ENCODE measurements at places on chromosomes 11 and 22.
A peak's percentile ranks its signal among the peaks of the same experiment; 100 is the strongest.

DNA sequence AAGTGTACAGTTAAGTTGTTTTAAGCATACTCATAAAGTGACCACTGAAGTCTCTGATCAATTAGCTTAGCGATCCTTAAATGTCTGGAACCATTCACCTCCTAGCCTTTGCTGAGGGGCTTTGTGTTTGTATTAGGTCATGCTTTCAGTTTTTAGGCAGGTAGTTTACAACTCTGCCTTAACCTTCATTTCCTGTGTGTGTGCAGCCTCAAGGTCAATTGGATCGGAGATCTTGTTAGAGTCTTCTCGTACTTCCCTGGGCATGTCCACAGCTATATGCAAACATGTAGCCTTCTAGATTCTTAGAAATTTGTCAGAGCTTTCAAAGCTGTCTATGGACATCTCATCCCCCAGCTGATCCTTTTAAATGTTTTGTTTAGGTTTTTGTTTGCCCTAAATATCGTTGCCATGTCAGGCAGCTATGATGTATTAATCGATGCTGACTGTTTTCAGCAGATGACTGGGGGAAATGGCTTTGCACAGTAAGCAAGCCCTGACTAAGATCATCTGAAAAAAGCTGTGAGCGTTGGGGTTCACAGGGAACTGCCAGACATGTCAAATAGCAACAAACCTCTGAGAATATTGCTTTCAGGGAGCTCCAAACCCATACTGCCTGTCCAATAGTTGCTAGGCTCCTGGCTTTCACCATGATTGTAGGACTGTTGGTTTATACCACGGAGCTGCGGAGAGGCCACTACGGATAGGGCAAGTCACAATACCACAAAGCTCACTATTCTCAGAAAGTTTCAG is 45.6 kb downstream of the GLYAT start:
- no peak for DNase-seq

GRCh38 chr22:48534395-48534958 is 1293.2 kb downstream of the BRD1 start:
- no peak for DNase-seq

- no peak for DNase-seq
Observed at GRCh38 chr11:44313761-44314489, 4.0 kb upstream of the ALX4 start.

- DNase-seq, result no peak
Observed at GRCh38 chr11:62895501-62895900, 14.8 kb downstream of the SLC3A2 start.

- no peak for DNase-seq
Observed at GRCh38 chr22:42324990-42325710, 54.7 kb upstream of the TCF20 start.

DNA sequence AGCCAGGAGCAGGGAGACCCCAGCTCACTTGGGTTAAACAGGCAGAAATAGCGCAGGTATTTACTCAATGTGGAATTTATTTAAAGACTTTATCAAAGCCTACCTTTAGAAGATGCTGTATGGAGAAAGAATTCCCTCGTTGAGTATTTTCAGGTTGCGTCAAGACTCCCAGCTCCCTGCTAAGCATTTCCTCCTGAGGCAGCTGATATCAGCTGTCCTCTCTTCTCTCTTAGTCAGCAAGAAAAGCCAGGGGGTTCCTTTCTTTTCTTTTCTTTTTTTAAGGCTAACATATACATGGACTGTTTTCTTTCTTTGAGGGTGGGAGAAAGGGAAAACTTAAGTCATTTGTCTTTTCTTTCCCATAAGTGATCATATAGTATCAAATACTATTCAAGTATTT is 125.8 kb upstream of the POU2AF2 start:
- no peak for DNase-seq

- DNase-seq, result no peak
Observed at GRCh38 chr11:8061555-8062428, 19.2 kb upstream of the TUB start.

- DNase-seq, result peak; percentile 93
Observed at GRCh38 chr11:58004664-58005063, 19.0 kb upstream of the OR9Q1 start.

- DNase-seq, result no peak
Observed at GRCh38 chr22:17587629-17588028, 24.3 kb downstream of the SLC25A18 start.

DNA sequence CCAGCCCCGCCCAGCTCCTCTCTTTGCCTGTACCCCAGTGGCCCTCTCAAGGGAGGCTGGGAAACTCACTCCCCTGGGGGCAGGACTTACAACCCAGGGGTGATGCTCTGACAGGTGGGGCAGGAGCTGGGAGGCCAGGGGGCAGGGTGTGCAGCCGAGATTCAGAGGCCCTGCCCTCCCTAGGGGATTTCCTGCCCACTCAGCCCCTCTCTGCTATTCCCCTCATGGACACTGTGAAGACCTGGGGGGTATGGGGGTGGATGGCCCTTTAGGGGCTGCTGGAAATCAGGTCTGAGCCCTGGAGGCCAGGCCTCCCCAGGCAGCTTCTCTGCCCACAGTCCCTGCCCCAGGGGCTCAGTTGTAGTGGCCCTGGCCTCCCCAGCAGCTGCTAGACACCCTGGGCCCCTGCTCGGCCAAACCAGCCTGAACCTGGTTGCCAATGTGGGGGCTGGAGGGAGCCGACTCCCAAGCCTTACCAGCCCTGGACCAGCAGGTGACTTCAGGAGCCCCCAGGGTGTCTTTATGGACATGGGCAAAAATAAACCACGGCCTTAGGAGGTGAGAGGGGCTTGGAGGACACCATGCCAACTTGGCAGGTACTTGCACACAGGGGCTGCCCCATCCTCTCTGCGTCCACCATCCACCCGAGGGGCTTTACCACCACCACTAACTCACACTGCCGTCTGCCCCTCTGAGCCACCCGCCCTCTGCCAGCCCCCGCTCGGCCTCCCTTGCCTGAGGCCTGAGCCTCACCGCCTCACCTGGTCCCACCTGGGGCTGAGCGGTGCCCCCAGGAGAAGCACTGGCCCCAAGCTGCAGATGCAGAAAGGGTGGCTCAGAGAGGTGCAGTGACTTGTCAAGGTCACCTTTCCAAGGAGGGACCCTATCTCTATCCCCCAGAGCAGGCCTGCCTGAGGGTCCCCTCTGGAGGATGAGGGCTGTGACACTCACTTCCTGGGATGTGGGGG is 2.8 kb upstream of the PHLDA2 start:
- no peak for DNase-seq

- no peak for DNase-seq
Observed at GRCh38 chr11:64510759-64511158, 80.3 kb upstream of the SLC22A12 start.

- DNase-seq, result no peak
Observed at GRCh38 chr11:112975493-112975892, 14.3 kb downstream of the NCAM1 start.

DNA sequence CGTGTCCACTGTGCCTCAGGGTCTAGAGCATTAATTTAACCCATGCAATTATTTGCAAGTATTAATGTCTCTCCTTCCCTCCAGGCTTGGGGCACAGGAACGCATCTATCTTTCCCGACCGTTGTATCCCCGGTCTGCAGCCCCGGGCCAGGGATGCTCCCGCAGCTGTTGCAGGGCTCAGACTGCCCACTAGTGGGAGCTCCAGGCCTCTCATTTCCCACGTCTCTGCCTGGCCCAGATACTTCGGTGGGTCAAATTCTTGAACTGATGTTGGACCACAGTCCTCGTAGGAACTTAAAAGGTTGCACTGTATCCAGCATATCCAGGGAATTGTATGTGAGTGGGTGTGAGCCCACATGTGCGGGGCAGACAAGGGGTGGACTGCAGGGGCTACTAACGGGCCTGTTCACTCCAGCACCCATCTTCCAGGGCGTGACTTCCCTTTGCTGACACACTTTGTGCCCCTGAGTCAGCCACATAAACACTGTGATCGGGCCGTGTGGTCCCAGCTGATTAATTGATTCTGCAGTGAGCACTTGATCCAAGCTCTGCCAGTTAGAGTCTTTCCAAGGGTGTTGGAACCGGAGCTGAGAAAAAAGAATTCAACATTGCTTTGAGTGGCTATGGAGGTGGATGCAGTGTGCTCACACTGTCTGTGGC is 451.3 kb downstream of the TBC1D22A start:
- DNase-seq, result peak; percentile 20

GRCh38 chr22:45235101-45235777 is 5.5 kb downstream of the KIAA0930 start:
- no peak for DNase-seq

GRCh38 chr22:38786631-38787030 is 7.3 kb downstream of the DNAL4 start:
- no peak for DNase-seq

- DNase-seq, result no peak
Observed at GRCh38 chr11:94145431-94145830, 16.8 kb downstream of the PANX1 start.

DNA sequence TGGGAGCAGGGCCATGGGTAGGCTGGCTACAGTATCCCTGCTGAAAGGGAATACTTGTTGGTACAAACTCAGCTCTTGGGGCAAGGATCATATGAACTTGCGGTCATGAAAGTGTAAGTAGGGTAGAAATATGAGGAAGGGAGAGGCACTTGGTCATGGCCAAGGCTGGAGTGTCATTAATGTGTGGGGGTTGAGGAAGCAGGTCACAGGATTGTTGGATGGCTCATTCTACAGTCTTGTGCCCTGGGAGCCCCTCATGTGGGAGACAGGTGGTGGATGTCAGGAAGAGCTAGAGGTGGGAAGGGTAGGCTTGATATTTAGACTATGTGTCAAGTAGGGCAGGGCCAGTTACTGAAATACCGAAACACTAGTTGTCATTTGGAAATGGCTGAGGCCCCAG is 95.5 kb downstream of the RRM1 start:
- no peak for DNase-seq

DNA sequence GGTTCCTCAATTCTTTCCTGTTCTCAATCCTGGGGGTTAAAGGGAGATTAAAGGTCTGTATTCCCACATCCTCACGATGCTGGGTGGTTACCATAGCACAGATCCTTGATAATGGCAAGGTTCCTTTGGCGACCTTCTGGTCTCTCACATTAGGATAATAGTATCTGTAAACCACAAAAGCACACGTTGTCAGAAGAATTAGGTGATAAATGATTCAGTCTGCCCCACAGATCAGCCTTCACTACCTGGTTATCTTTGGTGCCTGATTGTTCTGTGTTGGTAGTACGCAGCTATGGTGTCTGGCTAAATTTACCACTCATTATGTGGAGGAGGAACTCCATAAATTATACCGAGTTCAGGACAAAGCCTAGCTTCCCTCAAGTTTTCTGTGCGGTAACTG is 78.4 kb downstream of the C2CD3 start:
- DNase-seq, result no peak

DNA sequence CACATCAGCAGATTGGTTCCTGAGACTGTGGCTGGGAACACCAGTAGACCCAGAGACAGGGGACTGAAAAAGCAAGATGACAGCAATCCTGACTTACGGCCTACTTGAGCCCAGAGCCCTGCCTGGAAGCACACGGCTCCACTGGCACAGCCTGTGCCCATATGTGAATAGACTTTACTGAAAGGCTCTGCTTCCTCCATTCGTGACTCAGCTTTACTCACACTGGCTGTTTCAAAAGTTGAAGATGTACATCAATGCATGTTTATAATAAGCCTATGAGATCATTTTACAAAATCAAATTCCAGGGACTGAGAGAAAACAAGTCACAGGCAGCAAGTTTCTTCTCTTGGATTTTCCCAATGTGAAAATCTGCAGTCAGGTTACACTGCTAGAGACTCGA is 134.6 kb upstream of the TEAD1 start:
- peak; percentile 85 for DNase-seq

GRCh38 chr11:119460582-119460981 is 37.6 kb upstream of the THY1 start:
- DNase-seq, result no peak

GRCh38 chr11:48366365-48366764 is at the start of gene OR4C5:
Gene OR4C5 (minus strand): TSS chr11:48366465. CDS start chr11:48366465, 0 bp downstream.
- no peak for DNase-seq

GRCh38 chr22:29842740-29843139 is 4.7 kb upstream of the ASCC2 start:
- DNase-seq, result peak; percentile 80

GRCh38 chr11:126384449-126385070 is 29.1 kb downstream of the ST3GAL4 start:
- DNase-seq, result no peak

DNA sequence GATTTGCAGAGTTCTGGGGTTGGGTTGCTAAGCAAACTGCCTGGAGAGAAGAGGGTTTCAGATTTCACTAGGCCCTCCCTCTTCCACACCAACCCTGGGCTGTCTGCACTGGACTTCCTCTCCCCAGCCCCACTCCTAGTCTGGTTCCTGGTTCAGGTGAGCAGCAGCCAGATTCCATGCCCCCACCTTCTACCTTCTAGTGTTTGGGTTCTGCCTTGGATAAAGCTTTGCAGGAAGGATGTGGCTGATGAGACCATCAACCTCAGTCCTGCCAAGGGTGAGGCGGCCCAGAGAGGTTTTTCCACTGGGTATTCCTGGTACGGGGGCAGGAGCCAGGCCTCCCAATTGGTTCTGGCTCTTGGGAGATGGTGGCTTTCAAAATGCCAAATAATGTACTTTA is 68.3 kb downstream of the BCR start:
- no peak for DNase-seq

DNA sequence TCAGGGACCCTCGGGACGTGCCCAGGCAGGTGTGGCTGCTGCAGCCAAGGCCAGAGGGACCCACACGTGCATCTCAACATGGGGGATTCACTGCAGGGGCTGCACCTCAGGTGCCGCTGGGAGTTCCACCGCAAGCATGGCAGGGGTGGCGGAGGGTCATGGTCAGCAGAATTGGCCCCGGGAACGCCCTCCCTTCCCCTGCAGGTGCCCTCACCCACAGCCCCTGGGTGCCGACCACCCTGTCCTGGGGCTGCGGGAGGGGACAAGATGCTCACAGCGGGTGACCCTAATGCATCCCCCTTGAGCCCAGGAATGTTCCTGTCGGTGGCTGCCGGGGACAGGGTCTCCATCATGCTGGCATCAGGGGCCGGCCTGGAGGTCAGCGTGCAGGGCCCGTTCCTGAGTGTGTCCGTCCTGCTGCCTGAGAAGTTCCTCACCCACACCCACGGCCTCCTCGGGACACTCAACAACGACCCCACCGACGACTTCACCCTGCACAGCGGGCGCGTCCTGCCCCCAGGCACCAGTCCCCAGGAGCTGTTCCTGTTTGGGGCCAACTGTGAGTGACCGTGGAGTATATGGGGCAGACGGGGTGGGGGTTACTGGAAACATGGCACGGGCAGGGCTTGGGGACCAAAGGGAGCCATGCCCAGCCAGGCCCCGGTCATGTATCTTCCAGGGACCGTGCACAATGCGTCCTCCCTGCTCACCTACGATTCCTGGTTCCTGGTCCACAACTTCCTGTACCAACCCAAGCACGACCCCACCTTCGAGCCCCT is 5.8 kb downstream of the SUSD2 start:
- DNase-seq, result no peak

GRCh38 chr11:102216433-102217075 is 100.7 kb upstream of the BIRC3 start:
- no peak for DNase-seq

- DNase-seq, result no peak
Observed at GRCh38 chr22:35403356-35403755, 3.4 kb downstream of the MCM5 start.

GRCh38 chr22:47374901-47375575 is 612.6 kb downstream of the TBC1D22A start:
- no peak for DNase-seq

GRCh38 chr22:20009582-20010306 is 6.9 kb downstream of the ARVCF start:
- no peak for DNase-seq

Data from kidney capillary endothelial cell (primary cell).